ENCODE measurements at places on chromosomes 5 and 9.
A peak's percentile ranks its signal among the peaks of the same experiment; 100 is the strongest.

DNA sequence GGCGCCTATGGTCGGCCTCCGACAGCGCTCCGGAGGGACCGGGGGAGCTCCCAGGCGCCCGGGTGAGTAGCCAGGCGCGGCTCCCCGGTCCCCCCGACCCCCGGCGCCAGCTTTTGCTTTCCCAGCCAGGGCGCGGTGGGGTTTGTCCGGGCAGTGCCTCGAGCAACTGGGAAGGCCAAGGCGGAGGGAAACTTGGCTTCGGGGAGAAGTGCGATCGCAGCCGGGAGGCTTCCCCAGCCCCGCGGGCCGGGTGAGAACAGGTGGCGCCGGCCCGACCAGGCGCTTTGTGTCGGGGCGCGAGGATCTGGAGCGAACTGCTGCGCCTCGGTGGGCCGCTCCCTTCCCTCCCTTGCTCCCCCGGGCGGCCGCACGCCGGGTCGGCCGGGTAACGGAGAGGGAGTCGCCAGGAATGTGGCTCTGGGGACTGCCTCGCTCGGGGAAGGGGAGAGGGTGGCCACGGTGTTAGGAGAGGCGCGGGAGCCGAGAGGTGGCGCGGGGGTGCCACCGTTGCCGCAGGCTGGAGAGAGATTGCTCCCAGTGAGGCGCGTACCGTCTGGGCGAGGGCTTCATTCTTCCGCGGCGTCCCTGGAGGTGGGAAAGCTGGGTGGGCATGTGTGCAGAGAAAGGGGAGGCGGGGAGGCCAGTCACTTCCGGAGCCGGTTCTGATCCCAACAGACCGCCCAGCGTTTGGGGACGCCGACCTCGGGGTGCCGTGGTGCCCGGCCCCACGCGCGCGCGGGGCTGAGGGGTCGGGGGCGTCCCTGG is 561 bp downstream of the DAPK1 start:
- peak; percentile 39 for DNase-seq

DNA sequence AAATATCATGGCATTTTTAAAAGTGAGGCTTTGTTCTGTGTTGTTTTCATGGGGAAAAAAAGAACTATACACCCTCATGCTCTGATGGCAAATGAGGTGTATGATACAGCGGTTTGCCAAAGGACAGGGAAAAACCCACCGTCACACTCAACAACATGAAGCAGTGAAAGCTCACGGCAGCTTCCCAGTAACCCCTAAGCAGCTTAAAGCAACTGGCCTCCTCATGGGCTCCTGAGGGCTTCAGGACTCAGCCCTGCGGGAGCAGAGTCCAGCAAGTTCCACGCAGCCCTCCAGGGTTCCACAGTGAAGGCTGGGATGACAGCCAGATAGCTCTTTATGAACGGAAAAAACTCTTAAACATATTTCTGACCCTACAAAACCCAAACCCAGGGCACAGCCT is 12.9 kb downstream of the BARHL1 start:
- DNase-seq = no peak

DNA sequence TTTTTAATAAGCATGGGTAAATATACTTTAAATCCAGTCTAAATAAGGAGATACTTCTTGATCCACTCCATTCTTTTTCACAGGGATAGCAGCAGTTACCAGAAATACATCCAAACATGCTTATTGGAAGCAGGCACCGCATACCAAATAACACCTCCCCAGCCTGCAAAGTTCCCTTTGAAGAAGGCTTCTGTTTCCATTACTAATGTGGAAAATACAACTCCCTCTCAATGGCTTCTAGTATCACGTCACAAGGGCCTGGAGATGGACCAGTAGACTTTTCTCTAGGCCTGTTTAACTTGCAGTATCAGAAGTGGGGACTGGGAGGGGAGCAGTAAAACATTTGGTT is 20.8 kb downstream of the TMEM245 start:
- no peak for DNase-seq

GRCh38 chr5:134515801-134516200 is 9.7 kb upstream of the JADE2 start:
- DNase-seq = no peak

- DNase-seq = no peak
Measured at GRCh38 chr5:39461007-39461682, 36.4 kb upstream of the DAB2 start.

GRCh38 chr5:146758938-146759337 is 119.6 kb downstream of the PPP2R2B start:
- DNase-seq = no peak

DNA sequence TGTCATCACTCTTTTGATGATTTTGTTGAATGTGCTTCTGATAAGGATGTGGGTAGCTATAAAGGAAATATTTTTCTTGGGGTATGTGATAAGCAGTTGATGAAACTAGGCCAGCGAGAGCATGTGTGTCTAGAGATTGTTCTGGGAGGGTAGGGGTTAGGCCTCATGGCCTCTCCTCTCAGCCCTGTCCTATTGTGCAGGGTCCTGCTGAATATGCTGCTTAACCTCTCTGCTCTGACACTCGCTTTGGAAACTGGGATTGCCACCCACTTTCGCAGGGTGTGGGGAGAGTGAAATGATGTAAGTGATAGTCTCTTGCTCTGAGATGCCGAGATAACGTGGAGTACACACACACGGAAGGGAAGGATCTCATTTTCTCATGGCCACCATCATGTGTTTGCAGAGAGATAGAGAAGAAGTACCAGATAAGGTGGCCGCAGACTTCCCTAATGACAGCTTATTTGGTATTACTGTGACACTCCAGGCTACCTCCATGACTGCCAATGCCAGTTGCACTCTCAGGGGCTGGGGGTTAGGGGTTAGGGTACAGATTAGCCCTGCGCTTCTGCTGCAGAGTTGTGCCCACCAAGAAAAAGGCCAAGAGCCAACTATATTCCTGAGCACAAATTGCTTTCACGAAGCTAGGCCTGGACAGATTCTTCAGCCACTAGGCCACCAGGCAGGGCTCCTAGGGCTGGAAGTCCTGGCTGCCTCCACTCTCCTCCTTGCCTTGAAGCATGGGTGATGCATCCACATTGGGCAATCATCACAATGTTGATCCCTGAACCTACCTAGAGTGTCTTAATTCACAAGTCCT is 25.2 kb upstream of the TNFAIP8 start:
- no peak for DNase-seq

DNA sequence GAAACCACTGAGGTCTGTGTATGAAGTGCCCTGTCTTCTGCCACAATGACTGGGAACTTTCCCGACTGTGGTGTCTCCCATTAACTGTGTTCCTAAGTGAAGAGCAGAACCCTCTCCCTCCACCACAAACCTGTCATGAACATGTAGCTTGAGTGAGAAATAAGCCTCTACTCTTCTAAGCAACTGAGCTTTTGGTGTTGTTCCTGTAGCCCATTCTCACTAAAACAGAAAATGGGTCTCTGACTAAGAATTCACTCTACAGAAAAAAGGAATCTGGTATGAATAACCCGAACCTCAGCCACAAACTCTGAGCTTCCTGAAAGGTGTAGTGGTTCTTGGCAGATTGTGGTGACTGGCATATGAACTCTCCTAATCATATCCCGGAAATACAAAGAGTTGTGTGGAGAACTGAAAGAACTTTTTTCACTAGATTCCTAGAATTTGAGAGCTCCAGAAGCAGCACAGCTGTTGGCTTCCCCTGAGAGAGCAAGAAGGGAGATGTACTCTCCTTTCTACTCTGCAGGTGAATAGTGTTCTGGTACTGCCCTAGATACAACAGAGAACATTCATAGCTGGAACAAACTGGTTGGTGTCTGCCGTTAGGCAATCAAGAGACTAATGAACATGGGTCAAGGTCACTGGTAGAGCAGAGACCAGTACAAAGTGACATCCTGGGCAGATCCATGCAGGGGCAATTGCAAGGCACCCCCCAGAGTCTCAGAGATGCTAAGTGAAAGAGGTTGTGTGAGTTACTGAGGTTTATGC is 283.8 kb downstream of the PDE4D start:
- DNase-seq = no peak

DNA sequence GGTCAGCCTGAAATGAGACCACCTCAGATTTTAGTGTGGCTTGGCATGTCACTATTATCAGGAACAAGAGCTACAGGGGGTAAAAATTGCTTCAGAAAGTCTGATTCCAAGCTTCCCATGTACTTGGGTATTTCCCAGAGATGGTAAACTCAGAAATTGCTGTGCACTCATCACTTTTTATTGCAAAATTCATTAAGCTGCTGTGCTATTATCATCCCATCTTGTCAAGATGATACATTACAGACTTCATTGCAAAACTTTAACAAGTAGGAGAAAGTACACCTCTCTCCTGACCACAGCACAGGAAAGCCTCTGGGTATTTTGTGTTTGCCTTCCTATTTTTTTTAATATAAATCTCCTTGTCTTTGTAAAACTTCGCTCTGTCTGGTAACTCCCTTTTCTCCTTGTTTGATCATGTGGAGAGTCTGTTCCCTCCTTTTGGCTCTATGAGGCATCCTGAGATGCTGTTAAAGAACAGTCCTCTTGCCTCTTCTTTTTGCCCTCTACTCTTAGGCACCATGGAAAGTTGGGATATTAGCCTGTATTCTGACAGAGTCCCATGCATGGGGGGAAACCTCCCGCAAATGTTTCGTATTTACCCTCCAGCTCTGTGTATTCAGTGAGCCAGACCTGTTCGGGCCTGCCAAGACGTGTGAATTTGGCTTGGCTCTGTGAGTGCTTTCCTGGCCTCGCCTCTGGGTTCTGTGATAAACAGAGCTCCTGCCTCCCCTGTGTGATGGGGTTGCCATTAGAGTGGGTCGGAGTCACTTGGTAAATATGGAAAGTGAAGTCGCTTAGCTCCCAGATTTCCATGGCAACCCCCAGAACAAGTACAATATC is 260.7 kb downstream of the NR3C1 start:
- no peak for DNase-seq

DNA sequence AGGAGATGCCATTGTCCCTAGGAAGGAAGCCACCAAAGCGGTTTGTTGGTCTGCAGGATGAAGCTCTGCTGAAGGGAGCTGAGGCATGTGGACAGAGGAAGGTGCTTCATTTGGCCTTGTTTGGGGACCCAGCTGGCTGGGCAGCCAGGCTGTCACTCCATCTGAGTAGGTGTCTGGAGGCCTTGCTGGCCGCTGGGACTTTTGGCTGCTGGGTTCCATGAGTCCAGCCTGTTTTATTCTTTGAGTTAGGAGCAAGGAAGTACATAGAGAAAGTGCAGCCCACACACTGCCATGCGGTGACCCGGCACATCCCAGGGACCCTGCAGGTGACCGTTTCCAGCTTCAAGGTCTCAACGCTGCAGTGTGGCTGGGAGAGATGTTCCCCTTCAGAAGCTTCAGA is 251.2 kb upstream of the IRX4 start:
- no peak for DNase-seq

- DNase-seq = no peak
Measured at GRCh38 chr5:97131139-97131710, 11.2 kb downstream of the LIX1 start.

DNA sequence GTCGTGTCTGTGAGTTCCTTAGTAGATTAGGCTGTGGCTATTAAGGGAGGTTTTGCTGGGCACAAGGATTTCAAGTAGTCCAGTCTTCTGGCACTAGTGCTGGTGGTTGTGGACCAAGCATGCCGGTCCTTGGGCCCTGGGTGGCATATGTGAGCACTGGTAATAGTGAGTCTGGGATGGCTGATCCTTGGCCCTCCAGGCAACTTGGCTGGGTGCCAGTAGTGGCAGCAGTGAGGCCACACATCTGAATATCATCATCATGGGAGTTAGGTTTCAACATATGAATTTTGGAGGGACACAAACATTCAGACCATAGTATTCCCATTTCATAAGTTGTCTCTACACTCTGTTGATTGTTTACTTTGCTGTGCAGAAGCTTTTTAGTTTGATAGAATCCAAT is 25.3 kb upstream of the APBA1 start:
- no peak for DNase-seq

GRCh38 chr9:34491596-34491995 is 31.2 kb downstream of the ENHO start:
- DNase-seq = no peak

DNA sequence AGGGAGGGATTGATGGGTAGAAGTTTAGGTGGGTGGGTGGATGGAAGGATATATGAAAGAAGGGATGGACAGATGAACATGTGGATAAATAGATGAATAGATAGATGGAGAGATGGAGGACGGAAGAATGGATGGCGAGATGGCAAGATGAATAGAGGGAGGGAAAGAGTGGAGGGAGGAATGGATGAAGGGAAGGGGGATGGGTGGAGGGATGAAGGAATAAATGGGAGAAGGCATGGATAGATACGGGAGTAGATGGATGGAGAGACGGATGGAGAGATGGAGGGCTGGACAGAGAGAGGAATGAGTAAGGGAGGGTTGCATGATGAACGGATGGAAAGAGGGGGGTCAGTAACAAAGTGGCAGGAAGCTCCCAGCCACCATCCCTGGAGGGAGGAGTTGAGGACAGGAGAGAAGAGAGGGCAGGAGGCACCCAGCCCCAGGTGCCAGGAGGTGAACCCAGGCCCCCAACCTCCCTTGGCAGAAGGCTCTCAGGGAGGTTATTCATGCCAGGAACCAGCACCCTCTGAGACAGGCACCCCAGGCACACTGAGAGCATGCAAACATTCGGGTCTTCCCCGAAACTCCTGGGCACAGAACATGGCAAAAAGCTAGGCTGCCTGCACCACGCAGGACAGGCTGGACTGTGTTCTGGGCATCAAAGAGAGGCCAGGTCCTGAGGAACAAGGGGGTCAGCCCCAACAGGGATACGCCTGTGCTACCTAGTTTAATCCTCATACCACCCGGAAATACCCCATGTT is 9.1 kb downstream of the SARDH start:
- DNase-seq = no peak

- no peak for DNase-seq
Measured at GRCh38 chr9:90393365-90394152, 249.1 kb downstream of the DIRAS2 start.

- no peak for DNase-seq
Measured at GRCh38 chr9:120463765-120464164, 116.2 kb downstream of the CDK5RAP2 start.

- no peak for DNase-seq
Measured at GRCh38 chr5:138504799-138505198, 38.2 kb downstream of the ETF1 start.

- no peak for DNase-seq
Measured at GRCh38 chr5:15966066-15966640, 213.4 kb downstream of the MARCHF11 start.

- peak; percentile 75 for DNase-seq
Measured at GRCh38 chr5:181241393-181241975, 2.2 kb downstream of the RACK1 start.

DNA sequence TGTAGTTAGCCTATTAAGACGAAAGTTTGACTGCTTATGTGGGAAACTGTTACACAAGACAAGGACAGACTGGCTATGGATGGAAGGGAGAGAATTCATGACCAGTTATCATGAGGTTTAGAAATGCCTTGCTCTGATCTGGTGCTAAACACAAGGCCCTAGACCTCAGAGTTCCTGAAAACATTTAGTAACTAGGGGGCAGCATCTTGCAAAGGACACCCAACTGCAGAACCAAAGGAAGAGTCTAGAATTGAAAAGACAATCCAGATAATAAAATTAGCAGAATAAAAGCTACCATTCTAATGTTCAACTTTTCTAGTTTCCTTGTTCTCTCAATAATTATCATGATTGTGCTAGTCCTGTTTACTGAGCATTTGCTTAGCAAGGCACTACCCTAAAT is 130.5 kb upstream of the GPR151 start:
- no peak for DNase-seq

All from AG08396 (cell line).